ENCODE measurements at places on chromosomes 13 and 19. TPM values are rescaled to one million over a fixed set of nuclear protein-coding genes. Genes with fewer than 3 reads are reported as not detected.

DACH1 gene
- 2.0 TPM for total RNA-seq

TICAM1 gene
- 8.3 TPM for total RNA-seq

PALM3 gene
- 0.32 TPM for total RNA-seq

LGALS7 gene
- not detected for total RNA-seq

URAD gene
- total RNA-seq, result not detected

LGALS14 gene
- total RNA-seq, result not detected

APC2 gene
- total RNA-seq, result 1.7 TPM

ZSWIM4 gene
- total RNA-seq, result 7.4 TPM
